ENCODE measurements at places on chromosomes 3 and 15. TPM values are rescaled to one million over a fixed set of nuclear protein-coding genes. Genes with fewer than 3 reads are reported as not detected.
A peak's percentile ranks its signal among the peaks of the same experiment; 100 is the strongest.

SKOR1 gene
- polyA plus RNA-seq = 0.31 TPM

LRCH3 gene
- 60.5 TPM for polyA plus RNA-seq

KBTBD12 gene
- polyA plus RNA-seq = 1.2 TPM

DUOX2 gene
- not detected for polyA plus RNA-seq

LMAN1L gene
- polyA plus RNA-seq = not detected

MESP1 gene
- 0.81 TPM for polyA plus RNA-seq

PEAK1 gene
- 28.6 TPM for polyA plus RNA-seq

RSRC1 gene
- 35.4 TPM for polyA plus RNA-seq

BFSP2 gene
- polyA plus RNA-seq = 0.22 TPM

CCRL2 gene
- 1.2 TPM for polyA plus RNA-seq

- DNase-seq = no peak
Measured at GRCh38 chr3:4358273-4358672, 55.1 kb downstream of the SETMAR start.

DNA sequence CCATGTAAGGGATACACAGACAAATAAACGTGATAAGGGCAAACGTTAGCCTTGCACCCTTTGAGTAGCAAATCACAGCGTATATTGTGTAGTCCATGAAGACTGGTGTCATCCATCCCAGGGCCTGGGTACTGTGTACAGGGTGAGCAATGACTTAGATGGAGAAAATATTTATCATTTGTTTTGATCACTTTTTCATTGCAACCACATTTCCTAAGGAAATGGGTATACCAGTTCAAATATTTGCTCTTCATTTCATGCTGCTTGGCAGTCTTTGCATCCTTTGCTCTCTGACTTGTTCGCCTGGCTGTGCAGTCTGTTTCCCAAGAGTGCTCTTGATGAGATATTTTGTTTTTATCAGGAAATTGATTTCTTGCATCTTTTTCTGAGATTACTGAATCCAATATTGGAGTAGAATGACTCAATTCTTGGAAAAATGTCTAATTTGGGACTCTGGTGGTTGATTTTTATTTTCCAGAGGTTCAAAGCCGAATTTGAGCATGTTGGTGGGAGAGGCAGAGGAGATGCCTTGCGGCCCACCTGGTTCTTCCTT is 424.6 kb upstream of the SEMA6D start:
- no peak for DNase-seq

GRCh38 chr3:26825454-26825853 is 202.9 kb downstream of the LRRC3B start:
- DNase-seq = no peak

- DNase-seq = no peak
Measured at GRCh38 chr3:104785947-104786346, 580.8 kb upstream of the ALCAM start.

- DNase-seq = no peak
Measured at GRCh38 chr15:71581398-71581930, 228.9 kb upstream of the NR2E3 start.

- DNase-seq = no peak
Measured at GRCh38 chr3:23567917-23568316, 237.8 kb upstream of the UBE2E1 start.

GRCh38 chr3:134918441-134918840 is 123.4 kb downstream of the EPHB1 start:
- DNase-seq = no peak

- no peak for DNase-seq
Measured at GRCh38 chr3:182959474-182960350, 20.6 kb downstream of the DCUN1D1 start.

GRCh38 chr15:92097474-92098178 is 244.1 kb downstream of the SLCO3A1 start:
- peak; percentile 26 for DNase-seq

GRCh38 chr3:140157161-140157560 is 222.2 kb downstream of the CLSTN2 start:
- no peak for DNase-seq

GRCh38 chr15:71290002-71290401 is 174.7 kb downstream of the THSD4 start:
- no peak for DNase-seq

DNA sequence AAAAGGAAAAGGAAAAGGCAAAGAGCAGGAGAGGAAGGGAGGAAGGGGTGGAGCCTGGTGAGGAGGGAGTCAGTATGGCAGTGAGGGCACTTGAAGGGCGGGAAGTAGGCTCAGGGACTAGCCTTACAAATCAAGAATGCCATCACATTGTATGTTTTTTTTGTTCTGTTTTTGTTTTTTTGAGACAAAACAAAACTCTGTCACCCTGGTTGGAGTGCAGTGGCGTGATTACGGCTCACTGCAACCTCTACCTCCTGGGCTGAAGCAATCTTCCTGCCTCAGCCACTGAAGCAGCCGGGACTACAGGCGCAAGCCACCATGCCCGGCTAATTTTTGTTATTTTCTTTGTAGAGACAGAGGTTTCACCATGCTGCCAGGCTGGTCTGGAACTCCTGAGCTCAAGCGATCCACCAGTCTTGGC is 10.5 kb upstream of the PIK3CB start:
- DNase-seq = no peak

DNA sequence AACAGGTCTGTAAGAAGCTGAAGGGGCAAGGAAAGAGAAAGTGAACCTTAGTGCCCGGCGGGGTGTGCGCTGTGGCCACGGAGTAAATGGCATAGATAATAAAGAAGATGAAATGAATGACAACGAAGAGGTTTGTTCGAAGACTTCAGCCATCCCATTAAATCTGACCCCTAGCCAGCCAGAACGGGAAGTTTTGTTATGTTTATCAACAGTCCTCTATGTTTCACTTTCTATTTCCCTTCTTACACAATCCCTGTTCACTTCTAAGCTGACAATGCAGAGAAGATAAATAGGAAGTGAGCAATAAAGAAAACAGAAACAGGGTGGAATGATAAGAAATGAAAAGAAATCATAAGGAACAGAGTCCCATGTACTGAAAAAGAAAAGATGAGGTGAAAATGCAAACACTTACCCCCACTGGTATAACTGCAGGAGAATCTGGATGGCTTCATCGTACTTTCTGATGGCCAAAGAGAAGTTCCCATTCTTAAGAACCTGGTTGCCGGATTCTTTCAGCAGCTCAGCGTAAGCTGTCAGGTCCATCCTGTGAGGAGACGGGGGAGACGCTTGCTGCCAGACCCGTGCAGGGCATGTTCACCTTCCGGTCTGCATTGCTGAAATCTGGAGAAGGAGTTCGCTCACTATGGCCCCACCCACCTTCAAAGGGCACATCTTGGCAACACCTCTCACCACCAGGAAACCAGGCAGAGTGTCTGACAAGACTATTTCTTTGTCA is 36.8 kb downstream of the TRANK1 start:
- DNase-seq = no peak

DNA sequence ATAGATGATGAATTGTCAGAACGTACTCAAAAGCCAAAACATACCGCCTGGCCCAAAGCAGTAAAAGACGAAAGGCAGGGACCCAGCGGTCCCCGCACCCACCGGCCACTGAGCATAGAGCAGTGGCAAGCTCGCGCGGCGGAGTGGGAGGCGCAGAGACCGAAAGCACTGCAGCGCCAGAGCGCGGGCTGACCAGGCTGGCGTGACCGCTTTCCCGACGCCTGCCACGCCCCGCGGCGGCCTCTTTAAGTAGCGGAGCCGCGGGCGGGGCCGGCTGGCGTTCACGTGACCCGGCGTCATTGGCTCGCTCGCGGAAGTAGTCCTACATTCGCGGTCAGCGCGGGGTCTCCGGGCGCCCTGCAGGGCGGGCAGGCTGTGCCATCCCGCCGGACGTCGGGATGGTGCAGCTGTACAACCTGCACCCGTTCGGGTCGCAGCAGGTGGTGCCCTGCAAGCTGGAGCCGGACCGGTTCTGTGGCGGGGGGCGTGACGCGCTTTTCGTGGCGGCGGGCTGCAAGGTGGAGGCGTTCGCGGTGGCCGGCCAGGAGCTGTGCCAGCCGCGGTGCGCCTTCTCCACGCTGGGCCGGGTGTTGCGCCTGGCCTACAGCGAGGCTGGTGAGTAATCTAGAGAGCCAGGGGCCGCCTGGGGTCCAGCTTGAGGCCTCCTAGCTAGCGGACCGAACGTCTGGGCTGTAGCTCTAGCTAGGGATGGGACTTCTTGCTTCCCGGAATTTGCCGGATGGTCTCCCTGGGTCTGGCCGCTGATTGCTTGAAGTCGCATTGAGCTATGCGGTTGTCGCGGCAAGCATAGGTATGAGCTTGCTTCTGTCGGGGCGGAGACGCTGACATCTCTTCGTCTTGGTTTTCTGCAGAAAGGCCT is at the start of gene HPS3:
Gene HPS3, plus strand, starts transcription at position 313 of the 880 bp plus-strand sequence. Its CDS starts 86 bp downstream, at position 399.
- peak; percentile 80 for DNase-seq

GRCh38 chr3:51503007-51503406 is 3.2 kb upstream of the DCAF1 start:
- DNase-seq = no peak

DNA sequence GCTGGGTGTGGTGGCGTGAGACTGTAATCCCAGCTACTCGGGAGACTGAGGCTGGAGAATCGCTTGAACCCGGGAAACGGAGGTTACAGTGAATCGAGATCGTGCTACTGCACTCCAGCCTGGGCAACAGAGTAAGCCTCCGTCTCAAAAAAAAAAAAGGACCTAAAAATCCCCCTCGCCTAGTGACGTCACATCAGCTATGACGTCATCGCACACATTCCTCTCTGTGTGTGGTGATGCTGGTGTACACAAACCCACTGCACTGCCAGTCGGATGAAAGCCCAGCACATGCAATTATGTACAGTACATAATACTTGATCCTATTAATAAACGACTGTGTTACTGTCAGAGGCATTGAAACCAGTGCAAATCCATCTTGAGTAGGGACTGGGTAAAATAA is 40.2 kb upstream of the SEC61A1 start:
- DNase-seq = no peak

GRCh38 chr3:99351122-99351521 is 287.3 kb upstream of the COL8A1 start:
- DNase-seq = no peak

GRCh38 chr3:19348941-19349564 is 200.7 kb downstream of the KCNH8 start:
- DNase-seq = no peak

- no peak for DNase-seq
Measured at GRCh38 chr15:25643120-25643519, 204.3 kb upstream of the UBE3A start.

GRCh38 chr3:178915365-178915764 is 156.2 kb downstream of the ZMAT3 start:
- no peak for DNase-seq

DNA sequence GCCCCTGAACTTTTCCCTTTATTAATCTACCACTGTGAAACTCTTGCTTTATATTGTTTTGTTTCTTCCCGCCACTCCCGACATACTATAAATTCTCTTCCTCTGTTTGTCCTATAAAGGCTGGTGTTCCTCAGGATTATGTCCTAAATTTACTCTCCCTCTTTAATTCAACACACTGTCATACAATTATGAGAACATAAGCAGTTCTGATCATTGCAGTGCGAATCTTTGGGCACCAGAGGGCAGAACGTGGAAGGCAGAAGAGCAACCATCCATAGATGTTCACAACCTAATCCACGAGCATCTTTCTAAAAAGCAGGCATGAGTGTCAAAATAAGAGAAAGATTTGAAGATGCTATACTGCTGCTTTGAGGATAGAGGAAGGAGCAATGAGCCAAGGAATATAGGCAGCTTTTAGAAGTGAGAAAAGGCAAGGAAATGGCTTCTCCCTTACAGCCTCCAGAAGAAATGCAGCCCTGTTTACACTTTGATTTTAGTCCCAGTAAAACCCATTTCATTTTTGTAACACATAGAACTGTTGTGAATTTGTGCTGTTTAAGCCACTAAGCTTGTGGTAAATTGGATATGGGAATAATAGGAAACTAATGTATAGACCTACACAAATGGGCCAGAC is 179.4 kb downstream of the GBE1 start:
- DNase-seq = no peak

All from left renal cortex interstitium (tissue), 4 donors.